ENCODE measurements at places on chromosomes 3 and 15.

DNA sequence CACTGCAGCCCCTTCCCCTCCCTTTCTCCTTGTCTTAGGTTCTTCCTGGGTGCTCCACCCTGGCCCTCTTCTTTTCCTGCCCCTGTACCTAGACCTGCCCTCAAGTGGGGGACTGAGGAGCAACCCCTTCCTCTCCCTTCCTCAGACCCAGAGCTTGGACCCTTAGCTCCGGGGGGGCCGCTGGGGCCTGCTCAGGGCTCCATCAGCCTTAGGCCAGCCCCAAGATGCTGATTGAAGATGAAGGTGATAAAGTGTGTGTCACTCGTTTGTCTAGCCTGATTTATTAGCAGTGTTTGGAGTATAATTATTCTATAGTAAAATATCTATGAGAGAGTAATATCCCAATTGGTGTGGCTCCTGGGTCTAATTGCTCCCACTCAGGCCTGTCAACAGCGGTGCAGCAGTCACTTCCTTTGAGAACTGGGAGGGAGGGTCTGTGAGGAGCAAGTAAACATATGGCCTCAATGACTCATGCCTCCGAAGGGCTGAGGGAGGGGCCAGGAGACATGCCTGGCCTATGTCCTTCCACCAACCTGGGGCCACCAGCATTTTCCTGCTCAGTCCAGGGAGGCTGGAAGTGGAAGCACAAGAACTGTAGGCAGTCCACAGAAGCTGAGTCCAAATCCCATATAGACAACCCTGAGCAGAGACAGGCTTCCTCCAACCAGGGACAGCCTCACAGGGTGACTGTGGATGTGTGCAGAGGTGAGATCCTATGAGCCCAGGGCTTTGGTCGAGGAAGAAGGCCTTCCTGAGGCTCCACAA, 123.2 kb downstream of the DNAJB8 start:
- DNase-seq, result peak; percentile 42

DNA sequence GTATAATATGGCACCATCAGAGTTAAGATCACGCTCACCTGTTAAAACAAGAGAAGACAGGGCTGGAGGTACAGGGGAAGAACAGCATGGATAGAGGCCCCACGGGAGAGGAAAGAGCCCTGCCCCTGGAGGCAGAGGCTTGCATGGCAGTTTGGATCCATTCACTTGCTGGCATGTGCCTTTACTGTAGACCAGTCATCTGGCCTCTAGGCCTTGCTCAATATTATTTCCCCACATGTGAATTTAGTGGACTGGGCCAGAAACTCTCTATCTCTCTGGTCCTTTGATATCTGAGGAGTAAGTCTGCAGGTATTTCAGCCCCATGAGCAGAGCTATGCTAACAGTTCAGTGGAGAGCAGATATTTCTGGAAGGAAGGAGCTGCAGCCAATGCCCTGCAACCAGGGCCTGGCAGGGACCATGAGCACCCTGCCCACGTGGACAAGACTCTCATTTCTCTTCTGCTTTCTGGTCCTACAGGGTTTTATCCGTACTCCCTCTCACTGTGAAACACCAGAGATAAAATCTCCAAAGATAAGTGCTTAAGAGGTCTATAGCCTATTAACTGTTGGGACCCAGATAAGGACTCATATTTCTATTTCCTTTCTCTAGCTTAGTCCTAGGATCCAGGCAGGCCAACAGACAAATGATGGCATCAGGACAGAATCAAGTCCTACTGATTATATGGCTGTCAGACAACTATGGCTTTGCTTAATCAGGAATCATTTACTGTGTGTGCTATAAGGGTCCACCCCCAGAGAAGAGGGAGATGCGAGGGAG, 65.0 kb downstream of the CLDN11 start:
- DNase-seq, result no peak

DNA sequence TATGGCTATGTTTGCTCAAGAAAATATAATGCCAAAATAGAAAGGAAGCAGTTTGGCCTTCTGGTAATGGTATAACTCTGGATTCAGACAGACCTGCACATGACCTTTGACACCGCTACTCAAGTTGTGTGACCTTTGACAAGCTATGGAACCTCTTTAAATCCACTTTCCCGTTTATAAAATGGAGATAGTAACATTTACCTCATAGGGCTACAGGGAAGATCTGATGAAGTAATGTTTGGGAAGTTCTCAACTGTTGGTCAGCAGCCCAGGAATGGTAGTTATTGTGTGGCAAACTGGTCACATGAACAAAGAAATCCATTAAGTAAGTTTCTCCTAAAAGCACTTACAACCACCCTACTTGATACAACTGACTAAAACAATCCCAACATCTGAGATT, 95.1 kb upstream of the PHLDB2 start:
- no peak for DNase-seq

DNA sequence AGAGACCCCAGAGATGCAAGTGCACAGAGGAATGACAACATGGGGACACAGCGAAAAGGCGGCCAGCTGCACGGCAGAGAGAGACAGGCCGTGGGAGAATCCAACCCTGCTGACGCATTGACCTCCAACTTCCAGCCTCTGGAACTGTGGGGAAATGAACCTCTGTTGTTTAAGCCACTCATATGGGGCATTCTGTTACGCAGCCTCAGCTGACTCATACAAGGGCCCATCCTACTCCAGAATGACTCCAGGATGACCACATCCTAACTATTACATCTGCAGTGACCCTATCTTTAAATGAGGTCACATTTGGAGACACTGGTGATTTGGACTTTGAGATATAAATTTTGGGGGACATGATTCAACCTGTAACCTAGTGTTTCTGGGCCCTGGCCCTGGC, 44.0 kb downstream of the KLF15 start:
- DNase-seq, result no peak

- DNase-seq, result no peak
These were observed 43.1 kb downstream of the RBPMS2 start for GRCh38 chr15:64732156-64732860.

GRCh38 chr15:60708684-60709083, 229.7 kb upstream of the ICE2 start:
- no peak for DNase-seq

DNA sequence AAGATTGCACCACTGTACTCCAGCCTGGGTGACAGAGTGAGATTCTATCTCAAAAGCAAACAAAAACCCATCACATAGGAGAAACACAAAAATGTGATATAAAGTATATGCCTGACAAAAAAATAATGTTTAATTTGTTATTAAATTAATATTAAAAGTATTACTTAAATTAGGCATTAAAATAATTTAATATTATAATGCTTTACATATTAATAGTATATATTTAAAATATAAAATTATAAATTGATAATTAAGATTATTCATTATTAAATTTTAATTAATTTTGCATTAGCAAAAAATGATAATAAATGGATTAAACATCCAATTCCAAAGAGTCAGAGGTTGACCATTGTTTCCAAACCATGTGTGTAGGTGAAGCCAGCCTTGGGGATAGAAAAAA, 22.0 kb upstream of the GABRA5 start:
- no peak for DNase-seq

GRCh38 chr15:56969265-56969895, 50.9 kb downstream of the TCF12 start:
- no peak for DNase-seq

- peak; percentile 22 for DNase-seq
These were observed 263.6 kb upstream of the HES1 start for GRCh38 chr3:193872265-193872753.

DNA sequence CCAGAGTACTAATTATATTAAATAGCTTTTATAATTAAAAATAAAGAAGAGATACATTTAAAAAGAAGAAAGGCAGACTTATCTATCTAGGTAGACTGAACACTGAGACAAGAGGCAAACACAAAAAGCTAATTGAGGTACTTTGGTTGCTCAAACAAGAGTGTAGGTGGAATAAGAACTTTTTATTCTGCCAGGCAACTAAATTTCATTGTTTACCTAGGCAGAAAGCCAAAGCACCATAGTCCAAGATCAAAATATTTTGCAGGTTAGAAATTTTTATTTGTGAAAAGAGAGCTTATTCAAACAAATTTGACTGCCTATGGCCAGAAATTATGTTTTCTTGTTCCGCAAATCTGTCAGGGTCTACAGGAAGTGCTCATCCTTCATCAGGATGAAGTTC, 499.6 kb upstream of the GBE1 start:
- DNase-seq, result no peak

DNA sequence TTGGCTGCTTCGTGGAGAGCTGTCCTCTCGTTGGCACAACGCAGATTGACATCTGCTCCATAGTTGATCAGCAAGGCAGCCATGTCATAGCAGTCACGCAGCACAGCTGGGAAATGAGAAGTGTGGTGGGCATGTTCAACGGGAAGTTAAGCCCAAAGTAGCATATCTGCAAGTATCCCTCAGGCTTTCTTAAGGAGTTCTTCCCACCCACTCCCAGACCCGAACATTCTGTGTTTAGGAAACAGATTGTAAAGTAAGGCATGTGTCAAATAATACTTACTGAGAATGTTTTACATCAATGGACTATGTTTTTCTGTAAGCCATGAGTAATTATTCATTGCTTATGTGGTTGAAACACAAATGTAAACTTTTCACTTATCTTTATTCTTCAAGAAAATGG, 9.2 kb downstream of the ASB14 start:
- no peak for DNase-seq

DNA sequence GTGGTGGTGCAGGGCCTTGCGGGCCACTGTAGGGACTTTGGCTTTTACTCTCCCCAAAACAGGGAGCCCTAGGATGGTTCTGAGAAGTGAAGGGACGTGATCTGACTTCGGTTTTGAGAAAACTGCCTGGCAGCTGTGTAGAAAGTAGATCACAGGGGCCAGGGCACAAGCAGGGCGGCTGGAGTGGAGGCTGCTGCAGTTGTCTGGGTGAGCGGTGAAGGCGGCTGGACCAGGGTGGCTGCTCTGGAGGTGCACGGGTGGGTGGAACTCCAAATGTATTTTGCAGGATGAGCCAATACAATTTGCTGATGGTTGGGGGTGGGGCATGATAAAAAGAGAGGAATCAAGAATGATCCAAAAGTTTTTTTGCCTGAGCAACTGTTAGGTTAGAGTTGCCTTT, 29.8 kb upstream of the TRH start:
- no peak for DNase-seq

GRCh38 chr3:145190138-145190537, 970.8 kb downstream of the PLOD2 start:
- DNase-seq, result no peak

GRCh38 chr15:64566629-64567427, 106.5 kb downstream of the ZNF609 start:
- DNase-seq, result no peak

GRCh38 chr15:56837273-56837672, 81.2 kb upstream of the TCF12 start:
- no peak for DNase-seq

DNA sequence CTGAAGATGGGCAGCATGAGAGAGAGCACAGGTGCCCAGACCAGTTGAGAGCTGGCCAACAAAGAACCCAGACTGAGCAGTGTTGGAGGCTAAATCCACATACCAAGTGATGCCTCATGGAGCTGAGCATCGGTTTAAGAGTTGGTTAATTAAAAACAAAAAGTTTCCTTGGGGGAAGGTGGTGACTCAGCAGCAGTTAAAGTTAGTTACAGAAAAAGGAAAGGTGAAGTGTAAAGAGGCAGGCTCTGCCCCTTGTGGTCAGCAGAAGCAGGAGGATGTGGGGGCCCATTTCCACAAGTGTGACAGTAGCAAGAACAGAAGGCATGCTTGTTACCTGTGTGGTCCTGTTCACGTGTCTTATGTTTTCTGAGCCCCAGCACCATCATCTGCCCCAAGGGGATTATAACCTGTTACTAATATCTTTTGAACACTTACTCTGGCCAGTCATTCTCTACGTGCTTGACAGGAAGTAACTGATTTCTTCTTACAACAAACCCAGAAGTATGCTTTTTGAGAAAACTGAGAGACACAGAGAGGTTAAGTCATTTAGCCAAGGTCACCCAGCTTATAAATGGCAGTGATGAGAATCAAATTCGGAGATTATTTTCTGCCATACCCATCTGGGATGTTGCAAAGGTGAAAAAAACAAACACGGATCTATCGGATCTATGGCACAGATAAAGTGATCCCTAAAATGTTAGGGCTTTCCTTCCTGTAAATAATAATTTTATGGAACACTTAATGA, 91.0 kb downstream of the EPHB1 start:
- no peak for DNase-seq

- no peak for DNase-seq
These were observed 40.2 kb upstream of the ARF4 start for GRCh38 chr3:57637391-57637790.

DNA sequence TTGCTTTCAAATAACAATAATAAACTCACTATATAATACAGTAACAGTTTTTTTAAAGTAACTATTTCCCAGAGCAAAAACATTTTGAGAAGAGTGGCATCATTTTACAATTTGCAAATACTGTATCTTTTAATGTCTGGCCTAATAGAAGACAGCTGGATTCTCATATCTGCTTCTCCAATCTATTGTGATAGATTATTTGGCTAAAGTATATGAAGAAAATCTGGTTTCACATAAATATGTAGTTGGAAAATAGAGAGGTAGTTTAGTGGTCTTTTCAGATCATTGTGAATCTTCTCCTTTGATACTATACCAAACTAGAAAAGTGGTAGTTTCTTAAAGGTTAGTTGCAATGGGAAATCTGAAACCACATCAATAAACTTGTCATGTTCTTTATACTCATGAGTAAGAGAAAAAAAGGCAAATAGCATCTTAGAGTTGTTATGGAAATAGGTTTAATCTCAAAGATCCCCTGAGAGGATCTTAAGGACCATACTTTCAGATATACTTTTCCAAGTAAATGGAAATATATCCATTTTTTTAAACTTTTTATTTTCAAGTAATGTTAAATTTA, 124.8 kb upstream of the NR2E3 start:
- no peak for DNase-seq

- DNase-seq, result no peak
These were observed 16.7 kb upstream of the RPL24 start for GRCh38 chr3:101703169-101703568.

GRCh38 chr3:179288845-179289244, 34.0 kb upstream of the ZNF639 start:
- DNase-seq, result no peak

GRCh38 chr3:104178680-104179079, 1188.0 kb upstream of the ALCAM start:
- DNase-seq, result no peak

- DNase-seq, result no peak
These were observed 39.5 kb upstream of the SCAANT1 start for GRCh38 chr3:63951492-63952247.

- DNase-seq, result no peak
These were observed 246.7 kb upstream of the KCNH8 start for GRCh38 chr3:18901571-18901970.

GRCh38 chr3:158789592-158789991, 12.3 kb upstream of the MFSD1 start:
- no peak for DNase-seq

- DNase-seq, result no peak
These were observed 116.2 kb upstream of the ABHD17C start for GRCh38 chr15:80578871-80579270.

DNA sequence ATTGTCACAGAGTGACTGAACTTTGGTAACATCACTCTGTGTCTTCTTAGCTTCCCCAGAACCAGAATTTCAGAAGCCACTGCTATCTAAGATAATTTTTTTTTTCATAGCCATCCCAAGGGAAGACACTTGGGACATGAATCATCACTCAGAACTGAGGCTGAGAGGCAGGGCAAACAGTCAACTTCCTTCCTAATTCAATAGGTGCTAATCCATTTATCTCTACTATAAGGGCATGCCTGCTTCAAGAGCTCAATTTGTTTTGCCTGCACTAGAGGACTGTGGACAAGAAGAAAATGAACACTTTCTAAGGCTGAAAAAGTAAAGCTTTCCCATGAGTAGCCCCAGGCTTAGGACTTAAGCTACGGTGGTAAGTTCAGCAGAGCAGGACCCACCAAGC, 56.7 kb upstream of the MYRIP start:
- no peak for DNase-seq

Measured in DMS153 (cell line).